ENCODE measurements at places on chromosomes 2 and 18.
A peak's percentile ranks its signal among the peaks of the same experiment; 100 is the strongest.

- DNase-seq: no peak
Observed at GRCh38 chr2:209788925-209789324, 17.3 kb downstream of the UNC80 start.

DNA sequence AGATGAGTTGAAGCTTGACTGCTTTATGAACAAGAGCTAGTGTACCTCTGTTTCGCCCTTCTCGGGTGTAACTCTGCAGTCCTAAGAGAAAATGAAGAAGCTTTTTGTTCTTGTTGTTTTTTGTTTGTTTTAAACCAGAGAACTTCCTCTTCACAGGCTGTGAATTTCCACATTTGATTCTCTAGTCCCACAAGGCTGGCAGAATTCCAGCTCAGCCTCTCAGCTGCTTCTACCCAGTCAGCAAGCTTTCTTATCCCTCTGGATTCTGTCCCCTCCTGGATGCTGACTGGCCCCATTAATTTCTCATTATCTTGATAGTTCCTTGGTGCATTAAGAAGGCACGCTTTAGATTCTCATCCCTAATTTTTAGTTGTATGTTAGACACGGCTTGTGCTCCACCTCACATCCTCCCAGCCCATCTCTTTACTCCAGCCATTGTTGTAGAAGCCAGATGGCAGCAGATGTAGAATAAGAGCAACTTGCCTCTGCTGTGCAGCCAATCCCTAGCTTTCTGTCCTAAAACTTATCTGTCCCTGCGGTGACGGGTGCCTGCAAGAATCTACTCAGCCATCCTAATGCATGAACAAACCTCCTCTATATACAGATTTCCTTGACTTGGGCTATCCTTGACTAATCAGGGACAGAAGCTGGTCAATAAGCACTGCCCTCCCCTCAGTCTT, 12.3 kb upstream of the RESP18 start:
- peak; percentile 39 for DNase-seq

GRCh38 chr2:202023198-202023903, 10.3 kb upstream of the FZD7 start:
- no peak for DNase-seq

DNA sequence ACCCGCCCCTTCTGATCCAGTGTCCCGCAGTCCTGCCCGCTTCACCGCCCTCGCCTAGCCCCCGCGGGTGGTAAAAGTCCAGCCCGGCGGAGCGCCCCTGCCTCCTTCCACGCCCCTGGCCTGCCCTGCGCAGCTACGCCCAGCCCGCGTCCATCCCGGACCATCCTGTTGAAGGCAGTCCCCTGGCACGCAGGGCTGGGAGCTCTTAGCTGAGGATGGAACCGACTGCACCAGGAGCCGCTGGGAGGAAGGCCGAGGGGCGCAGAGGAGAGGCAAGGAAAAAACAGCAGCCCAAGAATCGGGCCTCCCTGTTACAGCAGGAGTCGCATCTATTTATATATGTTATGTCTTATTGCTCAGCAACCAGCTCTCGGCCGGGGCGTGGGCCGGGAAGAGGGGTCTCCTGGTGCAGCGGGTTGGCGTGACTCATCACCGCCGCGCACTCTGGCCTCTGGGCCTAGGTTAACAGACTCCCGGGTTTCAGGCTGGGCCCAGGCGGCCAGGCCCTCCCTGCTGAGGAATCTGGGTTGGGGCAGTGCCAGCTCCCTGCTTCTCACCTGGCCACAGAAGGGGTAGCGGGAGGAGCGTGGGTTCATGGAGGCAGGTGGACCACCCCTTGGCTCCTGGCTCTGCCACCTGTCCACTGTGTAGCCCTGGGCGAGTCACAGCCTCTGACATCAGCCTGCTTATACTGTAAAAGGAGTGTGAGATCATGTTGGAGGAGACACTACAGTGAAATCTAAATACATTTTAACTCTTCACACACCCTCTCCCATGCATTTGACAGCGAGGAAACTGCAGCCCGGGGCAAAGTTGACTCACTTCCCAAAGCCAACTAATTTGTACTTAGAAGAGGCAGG, 13.4 kb upstream of the MAP3K2 start:
- DNase-seq: no peak

DNA sequence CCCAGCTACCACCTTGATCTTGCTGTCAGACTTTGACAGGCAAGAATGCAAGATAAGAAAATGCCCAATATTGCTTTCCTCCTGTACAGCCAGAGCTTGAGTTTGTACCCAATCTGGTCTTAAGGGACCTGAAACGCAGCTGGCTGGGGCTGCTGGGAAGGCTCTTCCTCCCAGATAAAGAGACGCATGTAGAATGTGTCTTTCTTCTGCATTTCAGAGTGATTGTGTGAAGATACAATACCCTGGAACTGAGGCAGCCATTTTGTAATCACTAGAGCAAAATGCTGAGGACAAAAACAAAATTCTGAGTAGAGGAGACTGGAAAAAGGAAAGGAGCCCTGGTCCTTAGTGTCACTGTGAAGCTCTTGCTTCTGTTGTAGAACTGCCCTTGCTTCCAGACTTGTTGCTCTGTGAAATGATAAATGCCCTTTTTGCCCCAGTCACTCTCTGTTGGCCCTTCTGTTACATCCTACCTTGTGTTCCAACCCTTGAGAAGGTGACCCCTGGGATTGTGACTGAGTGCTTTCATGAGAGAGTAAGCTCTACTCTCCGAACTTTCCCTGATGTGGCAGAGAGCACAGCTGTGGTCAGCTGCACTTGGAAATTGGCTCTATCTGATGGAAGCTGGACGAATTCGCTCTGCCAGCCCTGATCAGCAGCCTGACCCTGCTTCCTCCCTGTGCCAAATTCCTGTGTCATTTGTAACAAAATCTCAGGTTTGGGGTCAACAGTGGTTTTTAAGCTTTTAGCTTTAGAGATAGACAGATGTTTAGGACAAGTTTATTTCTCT, 137.4 kb upstream of the RBMS1 start:
- no peak for DNase-seq

GRCh38 chr2:106932644-106933043, 46.7 kb upstream of the ST6GAL2 start:
- no peak for DNase-seq

DNA sequence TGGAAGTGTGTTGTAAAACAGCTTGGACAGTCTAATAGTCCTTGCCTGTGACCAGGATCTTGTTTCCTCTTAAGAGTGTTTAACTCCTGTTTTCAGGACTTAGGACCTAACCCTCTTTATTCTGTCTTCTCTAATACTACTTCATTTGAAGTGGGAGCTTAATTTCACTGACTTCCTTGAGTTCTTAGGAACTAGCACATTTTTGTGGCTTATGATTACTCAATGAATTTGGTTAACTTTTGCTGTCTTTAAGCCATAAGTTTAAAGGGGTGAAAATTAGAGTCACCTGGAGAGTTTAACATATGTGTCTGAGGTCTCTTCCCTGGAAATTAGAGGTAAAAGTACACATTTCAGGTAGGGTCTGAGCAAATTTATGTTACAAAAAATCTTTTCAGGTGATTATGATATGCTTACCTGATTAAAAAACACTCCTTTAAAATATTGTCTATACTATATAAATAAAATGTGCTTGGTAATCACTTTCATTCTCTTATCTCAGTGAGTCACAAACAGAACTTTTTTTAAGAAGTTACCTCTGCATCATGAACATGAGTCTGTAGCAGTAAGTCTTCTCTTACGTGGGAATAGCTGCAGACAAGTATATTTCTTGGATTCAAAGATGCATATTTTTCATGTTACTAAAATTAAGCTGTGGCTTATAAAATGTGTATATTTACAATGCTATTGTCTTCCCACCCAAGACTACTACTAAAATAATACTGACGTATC, 52.7 kb downstream of the ATP9B start:
- DNase-seq: no peak

- DNase-seq: no peak
Observed at GRCh38 chr2:203341741-203342310, 13.6 kb downstream of the ABI2 start.

- no peak for DNase-seq
Observed at GRCh38 chr2:157596992-157597681, 31.5 kb downstream of the ACVR1C start.

- DNase-seq: no peak
Observed at GRCh38 chr2:174951745-174952144, 53.4 kb downstream of the CHN1 start.

DNA sequence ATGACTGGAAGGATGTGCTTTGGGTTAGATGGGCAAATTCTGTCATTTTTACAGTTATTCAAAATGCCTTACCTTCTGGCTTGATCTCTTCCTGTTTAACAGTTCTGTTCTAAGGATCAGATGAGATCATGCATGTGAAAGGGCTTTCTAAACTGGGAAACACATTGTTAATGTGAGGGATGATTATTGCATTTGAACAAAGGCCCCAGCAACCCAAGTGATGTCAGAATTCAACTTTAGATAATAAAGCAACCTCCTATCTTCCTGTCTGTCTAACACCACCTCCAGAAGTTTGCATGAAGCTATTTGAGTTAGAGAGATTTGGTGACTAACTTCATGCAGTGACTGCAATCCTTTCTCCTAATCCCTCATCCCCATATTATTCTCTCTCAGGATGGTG, 77.8 kb upstream of the B3GNT2 start:
- no peak for DNase-seq

DNA sequence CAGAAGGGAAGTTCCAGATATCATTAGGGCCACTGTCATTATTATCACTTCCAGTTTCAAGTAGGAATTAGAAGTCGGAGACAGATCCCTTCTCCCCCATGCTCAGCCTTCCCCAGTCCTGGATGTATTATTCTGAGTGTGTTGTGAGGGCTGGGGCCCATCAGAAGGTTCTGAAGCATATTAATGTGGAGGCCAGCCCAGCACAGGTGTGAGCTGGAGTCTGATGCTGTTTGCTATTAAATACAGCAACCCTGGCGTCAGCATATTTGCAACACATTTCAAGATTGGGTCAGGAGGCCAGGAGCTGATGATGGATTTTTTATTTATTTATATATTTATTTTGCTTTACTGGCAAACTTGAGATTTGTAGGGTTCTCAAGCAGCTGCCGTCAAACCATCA, 195.2 kb downstream of the NRP2 start:
- DNase-seq: no peak

GRCh38 chr2:38596229-38596628, 6.5 kb downstream of the HNRNPLL start:
- no peak for DNase-seq

- DNase-seq: no peak
Observed at GRCh38 chr2:10452312-10452711, 4.2 kb upstream of the ODC1 start.

DNA sequence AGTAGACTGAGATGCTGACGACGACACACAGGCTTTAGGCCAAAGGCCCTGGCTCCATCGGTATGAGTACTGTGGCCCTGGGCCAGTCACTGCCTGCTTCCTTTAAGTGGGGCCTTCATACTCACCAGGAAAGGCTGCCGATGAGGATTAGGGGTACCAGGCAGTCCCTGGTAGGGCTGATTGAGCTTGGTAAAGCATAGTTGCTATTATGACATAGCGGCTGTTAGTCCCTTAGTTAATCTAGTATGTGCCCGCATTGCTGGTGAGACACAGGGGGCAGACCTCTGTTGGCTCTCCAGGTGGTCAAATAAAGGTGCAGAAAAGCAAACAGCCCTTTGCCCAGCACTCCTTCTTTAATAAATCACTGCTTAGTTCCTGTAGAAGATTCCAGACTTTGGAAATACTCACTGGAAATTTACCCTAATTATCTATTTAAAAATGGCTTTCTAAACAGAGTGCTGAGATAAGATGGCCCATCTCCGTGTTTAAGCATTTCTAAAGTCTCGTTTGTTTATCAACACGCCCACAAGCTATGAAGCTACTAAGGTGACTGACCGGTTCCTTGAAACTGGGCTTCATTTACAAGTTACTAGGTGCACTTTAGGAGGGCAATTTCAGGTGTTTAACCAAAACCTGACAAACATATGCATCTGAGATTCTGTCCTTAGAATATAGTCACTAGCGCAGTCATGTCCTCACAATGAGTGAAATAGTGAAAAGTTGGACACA, 8.7 kb upstream of the BIN1 start:
- DNase-seq: no peak

DNA sequence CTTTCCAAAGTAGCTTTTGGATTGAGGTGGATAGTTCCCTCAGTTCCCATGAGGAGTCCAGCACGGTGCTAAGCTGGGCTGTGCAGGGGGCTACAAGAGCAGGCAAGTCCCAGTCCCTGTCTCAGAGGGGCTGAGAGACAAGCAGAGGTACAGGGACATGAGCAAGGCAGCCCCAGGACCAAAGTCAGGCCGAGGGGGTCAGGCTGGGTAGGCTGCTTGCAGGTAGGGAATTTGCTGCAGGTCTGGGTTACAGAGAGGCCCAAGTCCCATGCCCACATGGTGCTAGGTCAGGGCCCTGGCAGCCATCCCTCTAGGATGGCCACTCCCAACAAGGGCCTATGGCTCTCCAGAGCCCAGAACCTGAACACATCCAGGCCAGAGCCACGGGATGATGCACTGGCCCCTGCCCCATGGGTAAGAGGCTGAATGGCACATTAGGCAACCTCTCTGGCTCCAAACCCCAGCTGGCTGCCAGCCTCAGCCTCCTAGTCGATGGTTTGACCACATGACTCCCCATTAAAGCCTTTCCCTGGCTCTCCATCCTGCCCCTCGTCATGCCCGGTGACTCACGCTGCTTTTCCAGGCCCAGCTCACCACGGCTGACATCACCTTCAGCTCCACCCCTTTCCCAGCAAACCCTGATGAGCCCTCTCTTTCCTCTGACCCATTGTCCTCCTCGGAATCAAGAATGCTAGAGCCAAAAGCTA, 83.7 kb downstream of the SDC1 start:
- DNase-seq: no peak

- no peak for DNase-seq
Observed at GRCh38 chr2:54768772-54769428, 45.4 kb downstream of the EML6 start.

GRCh38 chr18:58025205-58025604, 18.8 kb upstream of the NEDD4L start:
- no peak for DNase-seq

DNA sequence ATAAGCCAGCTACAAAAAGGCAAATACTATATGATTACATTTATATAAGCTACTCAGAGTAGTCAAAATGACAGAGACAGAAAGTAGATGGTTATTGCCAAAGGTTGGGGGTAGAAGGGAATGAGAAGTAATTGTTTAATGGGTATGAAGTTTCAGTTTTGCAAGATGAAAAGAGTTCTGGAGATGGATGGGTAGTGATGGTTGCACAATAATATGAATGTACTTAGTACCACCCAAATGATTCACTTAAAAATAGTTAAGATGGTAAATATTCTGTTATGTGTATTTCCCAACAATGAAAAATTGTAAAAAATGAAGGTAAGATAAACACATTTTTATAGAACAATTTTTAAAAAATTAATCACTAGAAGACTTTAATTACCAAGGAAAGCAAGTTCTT, 448.4 kb downstream of the ADCYAP1 start:
- no peak for DNase-seq

DNA sequence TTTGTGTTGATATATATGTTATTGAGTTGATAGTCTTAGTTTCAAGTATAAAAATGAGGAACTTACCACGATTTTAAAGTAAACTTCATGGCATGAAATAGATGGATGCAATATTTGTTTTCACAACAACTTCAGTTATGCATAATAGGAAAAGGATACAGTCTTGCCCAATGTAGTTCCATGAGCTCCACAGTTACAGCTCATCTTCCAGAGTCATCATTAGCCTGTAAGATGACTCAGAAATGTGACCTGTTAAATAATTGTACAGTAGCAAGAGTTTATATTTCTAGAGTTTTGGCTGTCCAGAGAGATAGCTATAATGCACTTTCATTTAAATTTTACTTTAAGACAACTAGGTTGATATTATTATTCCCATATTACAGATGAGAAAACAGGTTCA, 80.9 kb upstream of the ARHGAP28 start:
- DNase-seq: no peak
